Gastroesophageal sphincter (tissue), 4 donors: ENCODE measurements at places on chromosomes 2 and 18.

- no peaks in the 10 kb centered on the region for H3K36me3 ChIP-seq
- no peak overlapping the region for H3K4me3 ChIP-seq
- no peaks in the 10 kb centered on the region for H3K27me3 ChIP-seq
- no peaks in the 10 kb centered on the region for H3K4me1 ChIP-seq
These were observed 35.5 kb downstream of the PLCL1 start for GRCh38 chr2:197839856-197840255.

DNA sequence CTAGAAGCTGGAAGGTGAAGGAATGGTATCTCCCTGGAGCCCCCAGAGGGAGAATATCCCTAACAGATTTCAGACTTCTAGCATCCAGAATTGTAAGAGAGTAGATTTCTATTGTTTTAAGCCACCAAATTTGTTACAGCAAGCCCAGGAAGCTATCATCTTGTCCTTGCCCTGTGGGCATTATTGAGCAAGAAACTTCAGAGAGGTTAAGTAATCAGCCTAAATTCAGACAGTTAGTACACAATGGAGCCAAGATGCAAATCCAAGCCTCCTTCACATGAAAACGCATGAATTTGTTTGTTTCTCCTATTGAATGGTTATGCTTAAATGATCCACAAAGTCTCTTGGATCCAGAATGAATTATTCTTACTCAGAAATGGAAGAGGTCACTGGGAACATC, 55.2 kb upstream of the TRIB2 start:
- H3K27me3 ChIP-seq: no peaks in the 10 kb centered on the region
- no peak for ATAC-seq
- no peaks in the 10 kb centered on the region for H3K36me3 ChIP-seq
- H3K27ac ChIP-seq: no peak overlapping the region
- H3K4me3 ChIP-seq: no peak overlapping the region
- H3K4me1 ChIP-seq: no peaks in the 10 kb centered on the region

DNA sequence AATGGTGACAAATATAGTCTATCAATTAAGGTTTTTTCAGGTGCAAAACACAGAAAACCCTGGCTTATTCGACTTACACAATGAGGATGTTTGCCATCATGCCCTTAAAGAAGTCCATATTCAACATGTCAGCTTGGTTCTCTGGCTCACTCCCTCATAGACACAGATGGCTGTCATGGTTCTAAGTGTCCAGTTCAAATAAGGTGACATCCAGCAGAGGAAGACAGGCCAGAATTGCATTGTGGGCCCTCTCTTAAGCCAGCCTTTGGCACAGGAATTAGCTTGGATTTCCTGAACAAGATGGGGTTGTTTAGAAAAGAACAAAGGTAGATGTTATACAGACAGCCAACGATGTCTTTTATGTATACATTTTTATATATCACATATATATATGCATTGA, 18.7 kb upstream of the SLC1A4 start:
- no peaks in the 10 kb centered on the region for H3K36me3 ChIP-seq
- no peak for ATAC-seq
- no peak overlapping the region for H3K4me3 ChIP-seq
- no peaks in the 10 kb centered on the region for H3K27me3 ChIP-seq
- H3K27ac ChIP-seq: no peak overlapping the region

DNA sequence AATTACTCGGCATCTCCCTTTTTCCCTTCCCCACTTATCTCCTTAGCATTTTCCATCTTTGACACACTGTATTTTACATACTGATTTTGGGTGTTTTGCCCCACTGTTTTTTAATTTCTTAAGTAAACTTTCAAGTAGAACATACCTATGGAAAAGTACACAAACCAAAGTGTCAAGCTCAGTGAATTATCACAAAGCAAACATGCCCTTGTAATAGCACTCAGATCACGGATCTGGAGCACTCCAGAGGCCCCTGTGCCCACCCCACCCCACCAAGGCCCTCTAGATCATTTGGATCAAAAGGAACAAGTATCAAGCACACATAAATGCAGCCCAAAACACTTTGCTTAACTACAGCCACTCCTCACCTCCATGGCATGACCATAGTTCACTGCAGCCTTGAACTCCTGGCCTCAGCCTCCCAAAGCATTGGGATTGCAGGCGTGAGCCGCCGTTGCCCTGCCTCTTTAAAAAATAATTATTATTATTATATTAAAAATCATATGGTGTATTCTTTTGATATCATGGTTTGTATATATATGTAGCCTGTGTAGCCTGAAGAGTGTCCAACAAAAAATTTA, 38.1 kb downstream of the FER1L5 start:
- H3K27me3 ChIP-seq: peaks cover 16% of the 10 kb centered on the region
- H3K36me3 ChIP-seq: no peaks in the 10 kb centered on the region
- no peak overlapping the region for H3K27ac ChIP-seq
- no peaks in the 10 kb centered on the region for H3K4me1 ChIP-seq
- no peak overlapping the region for H3K4me3 ChIP-seq
- no peak for ATAC-seq
